ENCODE measurements at places on chromosomes 2 and 18.

GRCh38 chr2:28234807-28235206 is 157.9 kb upstream of the FOSL2 start:
- DNase-seq = no peak

GRCh38 chr2:156800065-156800653 is 364.0 kb downstream of the GPD2 start:
- peak; percentile 5 for DNase-seq

DNA sequence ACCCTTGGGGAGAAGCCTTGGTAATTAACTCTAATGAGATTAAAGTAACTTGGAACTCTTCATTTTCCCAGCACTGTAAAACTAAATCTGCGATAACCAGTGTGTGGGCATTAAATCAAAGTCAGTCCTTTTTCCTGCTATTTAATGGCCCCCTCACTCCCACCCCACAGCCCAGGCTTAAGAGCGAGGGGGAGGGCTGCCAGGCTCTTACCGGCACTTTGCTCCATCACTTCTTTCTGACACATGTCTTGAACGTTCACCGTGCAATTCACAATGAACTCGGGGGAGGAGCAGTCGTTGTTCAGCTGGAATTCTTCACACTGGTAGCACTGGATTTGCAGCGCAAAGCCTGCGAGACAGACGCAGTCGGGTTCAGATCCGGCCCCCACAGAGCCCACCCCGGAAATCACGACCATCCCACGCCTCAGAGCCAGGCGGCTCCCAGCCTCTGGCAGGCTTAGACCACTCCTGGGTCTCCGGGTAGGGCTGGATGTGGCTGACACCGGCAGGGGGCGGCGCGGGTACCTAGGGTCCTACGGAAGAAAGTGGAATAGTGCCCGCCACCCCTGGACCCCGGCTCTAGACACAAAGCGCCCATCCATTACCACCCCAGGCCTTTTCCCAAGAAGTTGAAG is 1.7 kb downstream of the LYPD1 start:
- peak; percentile 67 for DNase-seq

DNA sequence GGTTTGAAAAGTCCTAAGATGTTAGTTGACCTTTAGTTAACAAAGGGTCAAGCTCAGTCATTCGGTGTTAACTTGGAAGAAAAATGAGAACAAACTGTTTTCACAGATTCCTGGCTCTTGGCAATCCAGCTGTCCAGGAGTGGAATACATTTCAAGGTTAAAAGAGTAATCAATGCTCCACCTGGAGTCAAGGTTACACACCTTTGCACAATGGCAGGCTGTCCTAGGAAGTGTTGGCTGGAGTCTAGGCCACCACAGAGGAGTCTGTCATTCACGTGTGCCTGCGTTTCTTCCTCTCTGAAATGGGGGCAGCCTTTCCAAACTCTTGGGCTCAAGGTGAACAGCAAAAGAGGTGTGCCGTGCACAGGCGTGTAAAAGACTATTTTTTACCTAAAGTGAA is 6.3 kb upstream of the ID2 start:
- DNase-seq = no peak

GRCh38 chr2:145106293-145106692 is 586.4 kb upstream of the ZEB2 start:
- DNase-seq = no peak

All from fibroblast of lung (primary cell).